ENCODE measurements at places on chromosomes 2 and 18.
A peak's percentile ranks its signal among the peaks of the same experiment; 100 is the strongest.

DNA sequence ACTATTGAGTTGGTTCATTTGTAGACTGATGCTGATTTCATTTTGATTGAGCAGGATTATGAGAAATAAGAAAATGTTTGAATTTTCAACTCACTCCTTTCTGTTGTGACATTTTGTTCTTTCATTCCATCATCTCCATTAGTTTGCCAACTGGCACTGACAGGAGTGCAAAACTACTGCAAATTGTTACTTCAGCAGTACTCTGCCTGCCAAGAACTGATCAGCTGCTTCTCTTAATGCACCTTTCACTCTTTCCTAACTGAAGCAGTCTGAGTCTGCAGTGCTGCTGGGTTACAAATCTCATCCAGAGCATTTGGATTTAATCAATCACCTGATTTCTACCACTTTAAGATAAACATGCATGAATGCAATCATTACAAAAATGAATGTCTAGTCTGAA is 70.9 kb downstream of the TMEFF2 start:
- peak; percentile 47 for DNase-seq

- DNase-seq = peak; percentile 90
Measured at GRCh38 chr18:13500869-13501542, 225.4 kb downstream of the FAM210A start.

DNA sequence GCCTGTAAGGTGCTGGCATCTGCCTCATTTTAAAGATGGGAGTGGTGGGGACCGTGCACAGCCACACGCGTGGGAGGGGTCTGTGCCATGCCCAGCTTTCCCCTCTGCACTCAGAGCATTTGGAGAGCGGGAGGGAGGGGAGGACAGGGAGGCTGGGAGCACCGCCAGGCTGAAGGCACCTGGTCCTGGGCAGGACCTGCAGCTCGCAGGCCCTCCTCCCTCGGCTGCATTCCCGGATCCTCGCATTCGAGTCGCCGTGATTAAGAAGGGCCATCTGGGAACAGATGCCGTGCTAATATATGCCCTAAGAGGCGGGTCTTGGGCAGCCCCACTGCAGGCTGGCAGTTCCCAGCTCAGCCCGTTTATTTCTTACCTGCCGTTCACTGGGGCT is 84.0 kb downstream of the PTGR3 start:
- DNase-seq = peak; percentile 50

DNA sequence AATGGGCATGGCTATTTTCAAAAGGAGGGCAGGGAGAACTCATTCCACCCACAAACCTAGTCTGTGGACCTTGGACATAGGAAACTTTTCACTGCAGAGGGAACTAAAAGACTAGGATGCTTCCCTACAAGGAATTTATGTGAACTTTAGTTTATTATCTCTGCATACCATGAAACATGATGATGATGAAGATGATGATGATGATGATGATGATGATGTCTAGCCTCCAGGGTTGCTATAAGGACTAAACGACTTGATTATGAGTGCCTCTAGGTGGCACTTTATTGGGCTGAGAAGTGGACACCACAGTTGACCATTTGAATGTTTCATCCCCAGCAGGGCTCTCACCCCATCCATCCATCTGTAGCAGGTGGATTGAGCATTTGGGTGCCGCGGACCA is 260.0 kb upstream of the TCF4 start:
- DNase-seq = no peak

GRCh38 chr18:56844556-56844955 is 193.4 kb downstream of the WDR7 start:
- DNase-seq = no peak

- DNase-seq = no peak
Measured at GRCh38 chr2:218370410-218371063, 11.5 kb upstream of the SLC11A1 start.

GRCh38 chr18:77530732-77531131 is 281.1 kb downstream of the GALR1 start:
- DNase-seq = no peak

GRCh38 chr2:221569871-221570270 is 2.2 kb downstream of the EPHA4 start:
- peak; percentile 24 for DNase-seq

DNA sequence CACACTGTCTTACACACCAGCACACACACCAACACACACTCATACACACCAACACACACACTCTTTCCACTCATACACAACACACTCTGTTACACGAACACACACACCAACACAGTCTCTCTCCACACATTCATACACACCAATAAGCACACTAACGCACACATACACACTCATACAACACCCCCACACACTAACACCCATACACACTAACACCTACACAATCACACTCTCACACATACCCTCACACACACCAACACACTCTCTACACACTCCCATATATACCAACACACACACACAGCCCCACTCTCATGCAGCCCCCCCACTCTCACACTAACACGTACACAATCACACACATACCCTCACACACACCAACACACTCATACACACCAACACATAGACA is 123.8 kb downstream of the DYSF start:
- no peak for DNase-seq
